Thymus (tissue), 14 donors: ENCODE measurements at places on chromosomes 4 and X.

DNA sequence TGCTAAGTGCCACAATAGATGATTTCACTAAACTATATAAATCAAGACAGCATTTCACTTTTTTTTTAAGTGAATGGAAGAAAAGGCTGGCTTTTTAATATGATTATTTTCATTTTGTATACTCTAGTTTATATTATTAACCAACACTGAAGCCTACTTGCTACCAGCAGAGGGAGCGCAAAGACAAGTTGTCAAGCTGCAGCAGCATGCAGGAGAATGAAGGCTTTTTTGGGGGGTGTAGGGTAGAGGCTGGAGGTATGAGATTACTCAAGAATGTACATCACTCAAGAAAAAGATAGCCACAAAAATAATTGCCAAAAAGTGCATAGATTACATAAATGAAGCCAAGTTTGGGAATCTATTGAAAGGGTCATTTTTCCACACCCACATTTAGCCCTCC is 519.5 kb downstream of the FGF13 start:
- no peak for DNase-seq

- no peak for DNase-seq
These were observed 55.3 kb downstream of the KLHL4 start for GRCh38 chrX:87572901-87573300.

DNA sequence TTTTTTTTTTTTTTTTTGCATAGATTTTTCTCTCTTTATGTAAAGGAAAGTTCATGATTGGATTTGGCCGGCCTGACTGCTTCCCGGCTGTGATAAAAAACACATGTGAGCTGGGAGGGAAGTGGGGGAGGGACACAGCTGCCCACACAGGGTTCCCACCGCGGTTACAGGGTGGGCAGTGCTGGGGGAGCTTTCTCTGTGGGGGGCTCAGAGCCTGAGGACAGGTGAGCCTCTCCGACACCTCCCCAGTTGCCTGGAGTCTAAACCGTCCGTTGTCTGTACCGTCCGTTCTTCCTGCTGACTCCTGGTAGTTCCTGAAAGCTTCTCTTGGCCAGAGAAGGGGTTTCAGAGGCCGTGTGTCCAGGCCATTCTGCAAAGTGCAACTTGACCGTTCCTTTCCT is 21.8 kb downstream of the SHOX start:
- no peak for DNase-seq

DNA sequence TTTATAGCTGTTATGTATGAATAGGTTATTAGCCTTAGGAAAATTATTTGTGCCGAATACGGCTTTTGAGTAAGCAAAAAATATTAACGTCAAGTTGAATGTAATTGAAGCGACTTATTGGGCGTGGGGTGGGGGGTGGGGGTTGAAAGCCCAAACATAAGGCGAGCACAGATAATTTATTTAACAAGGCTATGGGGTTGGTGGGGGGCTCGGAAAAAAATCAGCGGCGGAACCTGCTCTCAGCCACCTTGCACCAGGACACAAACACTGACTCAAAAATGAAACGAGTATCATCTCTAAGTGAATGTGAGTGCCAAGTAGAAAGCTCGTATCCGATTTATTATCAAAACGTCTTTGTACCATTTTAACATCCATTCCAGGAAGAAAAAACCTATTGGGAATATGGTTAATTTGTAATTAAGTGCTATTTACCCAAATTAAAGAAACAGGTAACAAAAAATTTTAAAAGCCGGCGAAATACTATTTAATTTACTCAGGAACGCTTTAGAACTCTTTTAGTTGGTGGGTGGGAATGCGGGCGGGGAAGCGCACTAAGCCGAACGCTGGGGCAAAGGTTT is 902 bp upstream of the LARP1B start:
- DNase-seq: peak; percentile 3

GRCh38 chrX:29281078-29281742 is 694.0 kb downstream of the IL1RAPL1 start:
- DNase-seq: no peak

DNA sequence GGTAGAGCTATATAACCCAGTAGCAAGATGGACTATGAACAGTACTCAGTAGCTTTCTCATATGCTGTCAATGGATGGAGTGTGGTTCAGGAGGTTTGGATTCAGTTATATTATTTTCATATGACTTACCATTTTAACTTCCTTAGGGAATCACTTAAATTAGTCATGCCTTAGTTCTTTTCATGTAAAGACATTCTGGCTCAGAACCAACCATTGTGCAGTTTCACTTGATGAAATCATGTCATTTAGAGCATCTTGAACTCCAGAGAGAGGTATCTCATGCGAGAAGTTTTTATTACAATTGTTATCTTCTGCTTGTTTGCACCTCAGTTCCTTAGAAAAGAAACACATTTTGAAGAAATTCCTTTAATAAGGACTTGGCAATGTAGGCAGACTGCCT is 55.8 kb downstream of the IL1RAPL2 start:
- no peak for DNase-seq

- DNase-seq: no peak
These were observed 746 bp upstream of the AADAT start for GRCh38 chr4:170090352-170091052.

GRCh38 chr4:36332023-36332781 is 50.8 kb downstream of the DTHD1 start:
- no peak for DNase-seq

DNA sequence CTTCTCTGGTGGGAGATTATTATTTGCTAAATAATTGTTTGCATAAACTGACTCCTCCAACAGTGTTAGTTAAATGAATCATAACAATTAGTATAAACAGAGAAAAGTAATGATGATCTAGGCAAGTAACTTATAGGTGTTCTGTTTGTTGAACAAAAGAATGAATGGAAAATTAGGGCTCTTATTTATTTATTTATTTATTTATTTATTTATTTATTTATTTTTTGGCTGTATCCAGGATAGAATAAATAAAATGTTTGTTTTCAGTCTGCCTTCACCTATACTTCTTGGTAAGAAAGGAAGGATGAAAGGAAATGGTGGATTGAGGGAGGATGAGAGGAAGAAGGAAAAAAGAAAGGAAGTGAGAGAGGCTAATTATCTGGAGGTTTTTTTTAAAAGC is 561.6 kb upstream of the MAGEB2 start:
- DNase-seq: no peak

DNA sequence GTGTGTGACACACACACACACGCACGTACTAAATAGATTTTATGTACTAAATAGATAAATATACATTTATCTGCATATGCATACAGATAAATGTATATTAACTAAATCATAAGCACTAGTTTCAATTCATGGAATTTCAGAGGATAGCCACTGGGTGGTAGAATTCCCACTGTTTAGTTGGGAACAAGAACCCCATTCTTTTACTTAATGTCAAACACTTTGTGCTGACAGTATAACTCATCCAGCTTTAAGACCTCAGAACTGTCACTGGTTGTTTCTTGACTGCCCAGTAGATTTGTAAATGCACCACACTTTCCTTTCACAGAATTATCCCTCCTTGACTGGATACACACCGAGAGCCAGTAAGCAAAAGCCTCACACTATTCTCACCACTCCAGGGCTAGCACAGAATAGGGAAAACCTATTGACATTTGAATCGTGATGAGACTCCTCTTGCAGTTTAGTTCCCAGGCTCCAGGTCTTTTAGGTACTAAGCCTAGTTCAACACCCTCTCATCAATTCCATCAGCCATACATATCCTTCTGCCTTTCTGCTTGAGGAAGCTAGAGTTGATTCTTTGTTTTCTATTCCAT is 32.4 kb downstream of the PPARGC1A start:
- no peak for DNase-seq

DNA sequence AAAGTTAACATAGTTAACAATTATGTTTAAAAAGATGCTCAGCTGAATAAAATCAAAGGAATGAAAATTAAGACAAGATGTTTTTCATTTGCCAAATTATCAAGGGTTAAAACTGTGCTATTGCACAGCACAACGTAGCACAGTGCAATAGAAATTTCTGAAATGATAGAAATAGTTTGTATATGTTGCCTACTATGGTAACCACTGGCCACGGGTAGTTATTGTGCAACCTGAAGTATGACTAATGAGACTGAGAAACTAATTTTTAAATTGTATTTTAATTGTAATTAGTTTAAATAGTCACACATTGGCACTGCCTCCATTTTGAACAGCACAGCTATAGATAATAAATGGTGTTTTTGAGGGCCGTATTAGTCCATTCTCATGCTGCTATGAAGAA is 343.1 kb upstream of the FAM241A start:
- DNase-seq: no peak

DNA sequence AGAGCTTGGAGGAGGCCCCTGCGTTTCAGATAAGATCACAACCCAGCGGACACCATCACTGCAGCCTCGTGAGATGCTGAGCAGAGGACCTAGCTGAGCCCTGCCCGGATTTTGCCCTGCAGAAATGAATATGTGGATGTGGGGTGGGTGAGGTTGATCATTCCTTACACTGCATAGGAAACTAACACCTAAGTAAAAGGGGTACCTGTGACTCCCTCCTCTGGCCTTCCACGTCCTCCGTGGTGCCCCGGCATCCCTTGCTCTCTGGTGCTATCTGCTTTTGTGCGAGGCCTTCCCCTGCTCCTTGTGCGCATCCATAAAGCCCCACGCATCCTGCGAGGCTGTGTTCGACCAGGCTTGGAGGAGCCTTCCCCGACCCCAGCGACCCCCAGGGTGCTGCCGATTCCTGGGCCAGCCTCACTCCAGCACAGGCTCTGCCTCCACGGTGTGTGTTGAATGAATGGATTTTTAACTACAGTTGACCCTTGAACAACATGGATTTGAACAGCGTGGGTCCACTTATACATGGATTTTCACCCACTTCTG is 25.6 kb upstream of the GPR78 start:
- no peak for DNase-seq

DNA sequence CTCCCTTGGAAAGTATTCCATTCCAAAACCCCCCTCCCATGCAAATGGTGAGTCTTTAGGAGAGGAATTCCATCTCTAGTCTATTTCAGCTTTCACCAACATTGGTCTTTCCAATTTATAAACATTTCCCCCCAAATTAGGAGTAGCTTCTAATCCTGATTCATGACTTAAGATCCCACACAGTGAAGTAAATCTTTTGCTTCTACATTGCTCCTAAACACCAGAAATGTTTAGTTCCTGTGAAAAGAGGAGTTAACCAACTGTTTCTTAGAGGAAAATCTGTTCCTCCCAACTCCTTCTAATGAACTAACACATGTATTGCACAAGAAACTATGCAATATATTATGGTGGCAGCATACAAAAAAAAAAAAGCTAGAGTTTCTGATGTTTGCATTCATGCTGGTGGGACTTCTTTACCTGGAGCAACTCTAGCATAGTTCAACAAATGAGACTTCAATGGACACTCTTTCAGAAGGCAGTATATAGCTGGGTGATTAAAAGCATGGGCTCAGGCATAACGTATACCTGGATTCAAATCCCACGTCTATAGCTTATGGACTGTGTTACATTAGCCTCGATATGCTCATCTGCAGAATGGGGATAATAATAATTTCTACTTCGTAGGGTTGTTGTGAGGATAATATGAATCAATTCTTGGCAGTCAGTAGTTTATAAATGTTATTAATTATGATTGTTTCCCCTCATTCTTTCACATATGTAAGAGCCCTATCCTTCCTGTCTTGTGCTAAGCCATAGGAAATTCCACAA is 131.6 kb upstream of the TMEM164 start:
- no peak for DNase-seq

GRCh38 chr4:723751-724530 is 18.3 kb downstream of the PCGF3 start:
- no peak for DNase-seq

- no peak for DNase-seq
These were observed 662.2 kb upstream of the BOD1L1 start for GRCh38 chr4:14289708-14290107.

DNA sequence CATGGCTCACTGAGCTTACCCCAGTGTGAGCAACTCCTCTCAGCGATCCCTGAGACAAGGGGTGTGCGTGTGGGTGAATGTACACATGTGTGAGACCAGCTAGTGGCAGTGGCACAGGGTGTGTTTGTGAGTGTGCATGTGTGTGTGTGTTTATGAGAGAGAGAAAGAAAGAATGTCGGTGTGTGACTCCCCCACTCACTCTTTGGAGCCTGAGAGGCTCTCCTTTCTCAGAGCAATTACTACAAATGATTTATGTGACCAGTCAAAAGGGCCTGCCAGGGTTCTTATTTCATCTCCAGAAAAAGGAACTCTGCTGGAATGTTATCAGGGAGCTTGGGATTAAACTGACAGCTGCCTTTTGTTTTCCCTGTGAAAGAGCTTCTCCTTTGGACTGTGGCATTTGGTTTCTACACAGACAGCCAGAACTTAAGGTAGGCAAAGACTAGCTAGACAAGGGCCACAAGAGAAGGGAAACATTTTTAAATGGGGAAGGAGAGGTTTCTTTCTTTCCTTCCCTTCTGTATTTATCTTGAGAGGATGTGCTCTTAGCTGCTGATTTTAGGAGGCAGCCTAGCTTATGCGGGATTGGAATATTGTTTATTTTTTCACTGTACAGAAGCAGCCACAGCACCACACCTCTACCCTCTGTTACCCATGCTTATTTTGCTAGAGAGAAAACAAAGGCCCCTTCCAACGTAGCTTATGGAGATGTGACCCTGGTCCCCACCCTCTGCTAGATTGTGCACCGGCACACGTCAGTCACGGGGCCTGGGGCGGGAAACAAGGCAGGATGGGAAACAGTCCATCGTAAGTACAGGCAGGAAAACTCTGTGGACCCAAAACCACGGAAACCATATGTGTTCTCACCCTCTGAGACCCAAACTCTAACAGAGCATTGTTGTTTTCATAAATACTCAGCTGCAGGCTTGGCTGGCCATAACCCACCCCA is 143.5 kb downstream of the MGST2 start:
- no peak for DNase-seq

DNA sequence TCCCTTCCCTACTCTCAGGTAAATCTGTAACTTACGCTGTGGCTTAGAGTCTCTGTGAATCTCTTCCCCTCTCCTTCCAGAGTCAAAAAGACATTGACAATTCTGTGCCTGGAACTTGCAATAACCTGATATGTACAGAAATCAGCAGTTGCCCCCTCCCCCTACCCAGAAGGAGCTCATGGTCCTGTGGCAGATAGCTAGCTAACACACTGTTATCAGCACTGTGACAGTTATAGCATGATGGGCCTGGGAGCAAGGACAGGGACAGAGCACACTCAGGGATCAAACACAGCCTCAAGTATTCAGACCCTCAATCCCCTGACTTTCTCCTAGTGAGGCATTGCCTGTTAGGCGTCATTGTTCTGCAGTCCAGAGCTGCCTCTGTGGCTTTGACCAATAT is 18.7 kb upstream of the MAGEA10 start:
- no peak for DNase-seq

- DNase-seq: no peak
These were observed 183.2 kb downstream of the RAP1GDS1 start for GRCh38 chr4:98444371-98444770.

DNA sequence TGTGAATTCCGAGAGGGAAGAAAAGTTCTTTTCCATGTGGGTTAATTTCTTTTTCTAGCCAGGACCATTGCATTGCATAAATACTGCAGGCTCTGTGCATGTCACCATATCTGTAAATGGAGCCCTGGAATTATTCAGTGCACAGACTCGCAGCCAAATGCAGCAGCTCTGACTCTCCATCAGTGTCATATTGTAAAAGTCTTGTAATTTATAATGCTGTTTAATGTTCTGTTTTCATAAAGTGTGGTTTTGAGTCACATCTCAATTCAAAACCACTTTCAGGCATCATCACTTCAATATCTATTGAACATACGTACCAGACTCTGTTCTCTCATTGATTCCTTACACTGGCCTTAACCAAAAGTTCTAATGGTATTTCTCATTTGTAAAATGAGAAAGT is 193.9 kb upstream of the RPL34 start:
- DNase-seq: no peak
